ENCODE measurements at places on chromosomes 6 and 20.
A peak's percentile ranks its signal among the peaks of the same experiment; 100 is the strongest.

DNA sequence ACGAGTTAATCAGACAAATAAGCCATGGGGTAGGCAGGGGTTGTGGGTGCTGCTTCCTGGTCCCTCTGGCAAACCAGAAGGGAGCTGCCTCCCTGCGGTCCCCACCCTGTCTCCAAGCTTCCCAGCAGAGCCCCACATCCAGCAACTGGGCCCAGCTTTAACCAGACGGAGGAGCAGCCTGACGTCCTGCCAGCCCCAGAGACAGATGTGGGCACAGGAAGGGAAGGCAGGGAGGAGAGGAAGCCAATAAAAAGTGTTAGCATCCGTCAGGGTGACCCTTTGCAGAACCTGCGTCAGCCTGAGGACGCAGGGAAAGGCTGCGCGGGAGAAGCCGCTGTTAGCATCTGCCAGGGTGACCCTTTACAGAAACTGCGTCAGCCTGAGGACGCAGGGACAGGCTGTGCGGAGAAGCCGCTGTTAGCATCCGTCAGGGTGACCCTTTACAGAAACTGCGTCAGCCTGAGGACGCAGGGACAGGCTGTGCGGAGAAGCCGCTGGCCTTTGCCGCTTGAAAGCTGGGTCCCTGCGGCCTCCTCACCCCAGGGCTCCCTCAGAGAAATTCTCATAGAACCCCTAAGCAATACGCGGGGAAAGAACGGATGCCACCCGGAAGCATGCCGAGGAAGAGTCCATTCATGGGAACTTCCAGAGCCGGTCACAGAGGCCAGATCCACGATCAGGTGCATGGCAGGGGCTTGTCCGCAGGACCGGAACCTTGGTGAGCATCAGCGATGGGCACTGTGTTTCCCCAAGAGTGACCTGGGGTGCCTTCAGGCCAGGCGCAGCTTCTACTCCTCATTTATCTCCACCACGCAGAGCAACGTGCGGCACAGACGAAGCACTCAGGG lies 15.9 kb downstream of the DLL1 start:
- no peak for DNase-seq

GRCh38 chr20:43530321-43531090 lies 23.0 kb downstream of the L3MBTL1 start:
- peak; percentile 14 for DNase-seq

DNA sequence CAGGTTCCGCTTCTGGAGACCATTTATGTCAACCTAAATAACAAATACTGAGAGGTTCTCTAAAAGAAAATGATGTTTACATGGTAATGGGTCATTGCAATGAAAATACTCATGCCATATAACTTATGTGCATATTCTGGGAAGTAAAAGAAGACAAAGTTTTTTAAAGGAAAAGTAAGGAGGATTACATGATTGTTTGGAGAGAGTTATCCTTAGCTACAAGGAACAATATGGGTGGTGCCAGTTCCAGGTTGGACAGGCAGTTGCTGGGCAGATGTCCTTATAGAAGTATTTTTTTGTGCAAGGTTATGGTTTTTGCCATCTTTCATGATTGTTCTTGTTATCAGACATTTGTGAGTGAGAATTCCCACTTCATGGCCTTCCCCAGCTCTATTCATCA lies 52.5 kb downstream of the MRAP2 start:
- no peak for DNase-seq

DNA sequence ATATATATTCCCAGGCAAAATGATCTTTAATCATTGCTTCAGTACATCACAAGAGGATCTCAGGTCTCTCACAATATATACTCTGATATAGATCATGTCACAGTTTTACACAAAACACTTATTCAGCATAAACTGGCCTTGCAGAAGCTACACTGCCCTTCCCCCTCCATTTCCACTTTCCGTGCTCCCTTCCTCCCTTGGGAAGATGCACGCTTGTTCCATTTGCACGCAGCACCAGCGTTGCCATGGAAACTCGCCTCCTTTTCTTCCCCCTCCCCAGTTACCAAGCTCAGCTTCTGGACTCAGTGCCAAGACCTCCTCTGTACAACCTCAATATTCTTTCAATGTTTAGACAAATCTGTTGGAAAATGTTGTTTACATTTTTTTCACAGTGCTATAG lies 154.6 kb downstream of the RFPL4B start:
- DNase-seq = no peak

DNA sequence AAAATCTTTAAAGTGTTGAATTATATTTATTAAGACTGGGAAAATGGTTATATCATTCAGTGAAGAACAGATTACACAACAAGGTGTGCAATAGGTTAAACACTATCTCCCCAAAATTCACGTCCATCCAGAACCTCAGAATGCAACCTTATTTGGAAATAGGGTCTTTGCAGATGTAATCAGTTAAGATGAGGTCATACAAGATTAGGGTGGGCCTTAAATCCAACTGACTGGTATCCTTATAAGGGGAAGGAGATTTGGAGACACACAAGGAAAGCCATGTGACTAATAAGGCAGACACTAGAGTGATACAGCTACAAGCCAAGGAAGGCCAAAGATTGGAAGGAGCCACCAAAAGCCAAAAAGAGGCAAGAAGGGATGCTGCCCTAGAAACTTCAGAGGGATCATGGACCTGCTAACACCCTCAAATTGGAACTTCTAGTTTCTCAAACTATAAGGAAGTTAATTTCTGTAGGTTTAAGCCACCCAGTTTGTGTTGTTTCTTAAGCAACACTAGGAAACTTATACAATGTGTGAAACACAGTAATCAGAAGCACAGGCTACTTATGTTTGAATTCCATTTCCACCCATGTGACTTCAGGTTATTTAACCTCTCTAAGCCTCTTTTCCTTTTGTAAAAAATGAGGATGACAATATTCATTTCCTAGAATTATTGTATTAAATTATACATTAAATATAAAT lies 16.9 kb downstream of the ILRUN start:
- no peak for DNase-seq

DNA sequence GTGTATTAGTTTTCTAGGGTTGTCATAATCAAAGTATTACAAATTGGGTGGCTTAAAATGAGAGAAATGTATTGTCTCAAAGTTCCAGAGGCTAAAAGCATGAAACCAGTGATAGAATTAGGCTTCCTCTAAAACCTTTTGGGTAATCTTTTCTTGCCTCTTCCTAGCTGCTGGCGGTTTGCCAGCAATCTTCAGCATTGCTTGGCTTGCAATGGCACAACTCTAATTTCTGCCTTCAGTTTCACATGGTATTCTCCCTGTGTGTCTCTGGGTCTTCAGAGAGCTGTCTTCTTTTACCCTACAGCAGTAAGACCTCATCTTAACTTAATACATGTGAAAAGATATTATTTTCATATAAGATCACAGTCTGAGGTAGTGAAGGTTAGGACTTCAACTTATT lies 479.1 kb upstream of the GJE1 start:
- no peak for DNase-seq

DNA sequence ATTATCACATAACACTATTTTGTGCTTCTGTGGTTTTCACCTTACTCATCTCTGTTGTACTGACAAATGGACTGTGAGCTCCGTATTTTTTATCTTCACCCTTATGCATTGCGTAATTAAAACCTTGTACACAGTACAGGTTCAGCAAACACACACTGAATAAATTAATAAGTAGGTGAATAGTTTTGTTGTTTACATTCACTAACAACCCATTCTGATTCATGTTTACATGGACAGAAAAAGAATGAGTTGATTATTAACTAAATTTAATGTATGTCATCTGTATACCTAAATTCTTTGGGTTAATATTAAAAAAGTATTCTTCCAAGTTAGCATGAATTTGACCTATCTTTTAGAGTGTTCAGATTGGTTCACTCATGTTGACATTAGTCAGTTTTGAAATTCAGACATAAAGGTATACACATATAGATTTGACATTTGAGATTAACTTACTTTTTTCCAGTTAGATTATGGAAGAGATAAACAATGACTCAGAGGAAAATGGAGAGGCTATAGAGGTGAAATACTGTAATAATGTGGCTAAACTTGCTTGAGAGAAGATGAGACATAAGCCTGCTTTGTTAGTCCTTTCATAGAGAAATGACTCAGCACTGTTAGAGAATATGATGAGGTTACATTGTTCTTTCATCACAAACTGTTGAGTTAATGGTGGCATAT lies 541.7 kb upstream of the FLRT3 start:
- no peak for DNase-seq

GRCh38 chr6:153790876-153791473 lies 248.1 kb upstream of the OPRM1 start:
- DNase-seq = no peak

DNA sequence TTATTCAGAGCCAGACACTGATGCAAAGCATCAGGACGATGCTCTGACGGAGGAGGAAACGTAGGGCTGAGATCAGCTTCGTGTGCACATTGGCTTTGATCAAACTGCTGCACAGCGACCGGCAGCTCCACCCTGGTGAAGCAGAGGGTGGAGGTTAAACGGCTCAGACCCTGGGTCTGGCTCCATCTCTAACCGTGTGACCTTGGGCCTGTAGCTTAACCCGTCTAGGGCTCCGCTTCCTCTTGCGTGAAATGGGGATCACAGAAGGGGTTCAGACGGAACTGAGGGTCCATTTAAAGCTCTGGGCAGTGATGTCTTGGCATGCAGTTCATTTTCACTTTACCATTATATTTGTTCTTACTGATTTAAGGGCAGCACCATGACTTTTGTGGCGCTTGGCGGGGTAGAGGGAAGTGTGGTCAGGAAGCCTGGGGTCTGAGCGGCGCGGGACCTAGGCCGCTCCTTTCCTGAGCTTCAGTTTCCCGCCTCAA lies 644 bp downstream of the RBL1 start:
- peak; percentile 13 for DNase-seq

DNA sequence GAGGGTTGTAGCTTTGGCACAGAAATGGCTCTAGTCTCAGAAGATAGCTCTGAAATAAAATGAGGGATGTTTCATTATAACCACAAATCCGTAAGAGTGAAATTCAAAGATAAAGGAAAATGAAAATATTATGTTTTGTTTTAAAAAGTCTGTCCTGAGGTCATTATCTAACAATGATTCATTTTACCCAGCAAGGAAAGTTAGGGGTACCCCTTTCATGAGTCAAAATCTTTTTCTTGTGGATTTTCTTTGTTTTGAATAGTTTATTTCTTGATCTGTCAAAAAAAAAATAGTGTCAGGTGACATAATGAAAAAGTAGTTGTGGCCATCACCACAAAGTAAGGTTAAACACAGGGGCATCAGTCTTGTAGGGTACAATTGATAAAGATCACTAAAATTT lies 59.7 kb upstream of the MYB start:
- no peak for DNase-seq

GRCh38 chr6:168637834-168638233 lies 196.8 kb downstream of the SMOC2 start:
- no peak for DNase-seq

All from body of pancreas (tissue), 4 donors.